ENCODE measurements at places on chromosomes 3 and 15.
A peak's percentile ranks its signal among the peaks of the same experiment; 100 is the strongest.

- DNase-seq, result no peak
These were observed 7.9 kb upstream of the CPNE9 start for GRCh38 chr3:9695746-9696145.

- DNase-seq, result no peak
These were observed 228.2 kb upstream of the BHLHE40 start for GRCh38 chr3:4751029-4751501.

- DNase-seq, result no peak
These were observed 27.4 kb downstream of the MIX23 start for GRCh38 chr3:122355612-122356011.

DNA sequence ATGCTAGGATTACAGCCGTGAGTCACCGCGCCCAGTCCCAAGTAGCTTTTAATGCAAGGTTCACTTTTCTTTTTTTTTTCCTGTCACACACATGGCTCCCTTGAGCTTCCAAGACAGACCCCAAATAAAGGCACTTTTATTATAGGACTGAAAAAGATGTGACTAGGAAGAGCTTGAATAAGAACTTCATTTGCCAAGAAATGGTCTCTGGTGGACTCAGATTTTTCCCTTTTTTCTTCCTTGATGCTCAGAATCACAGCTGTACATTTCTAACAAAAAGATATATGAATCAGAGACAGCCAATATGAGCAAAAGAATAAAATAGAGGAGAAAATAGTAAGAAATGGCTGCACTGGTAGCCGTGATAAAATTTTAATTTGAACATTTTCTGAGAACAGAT lies 337.2 kb downstream of the MAGI1 start:
- DNase-seq, result no peak

GRCh38 chr3:33144433-33144832 lies 30.6 kb downstream of the CRTAP start:
- DNase-seq, result peak; percentile 25

DNA sequence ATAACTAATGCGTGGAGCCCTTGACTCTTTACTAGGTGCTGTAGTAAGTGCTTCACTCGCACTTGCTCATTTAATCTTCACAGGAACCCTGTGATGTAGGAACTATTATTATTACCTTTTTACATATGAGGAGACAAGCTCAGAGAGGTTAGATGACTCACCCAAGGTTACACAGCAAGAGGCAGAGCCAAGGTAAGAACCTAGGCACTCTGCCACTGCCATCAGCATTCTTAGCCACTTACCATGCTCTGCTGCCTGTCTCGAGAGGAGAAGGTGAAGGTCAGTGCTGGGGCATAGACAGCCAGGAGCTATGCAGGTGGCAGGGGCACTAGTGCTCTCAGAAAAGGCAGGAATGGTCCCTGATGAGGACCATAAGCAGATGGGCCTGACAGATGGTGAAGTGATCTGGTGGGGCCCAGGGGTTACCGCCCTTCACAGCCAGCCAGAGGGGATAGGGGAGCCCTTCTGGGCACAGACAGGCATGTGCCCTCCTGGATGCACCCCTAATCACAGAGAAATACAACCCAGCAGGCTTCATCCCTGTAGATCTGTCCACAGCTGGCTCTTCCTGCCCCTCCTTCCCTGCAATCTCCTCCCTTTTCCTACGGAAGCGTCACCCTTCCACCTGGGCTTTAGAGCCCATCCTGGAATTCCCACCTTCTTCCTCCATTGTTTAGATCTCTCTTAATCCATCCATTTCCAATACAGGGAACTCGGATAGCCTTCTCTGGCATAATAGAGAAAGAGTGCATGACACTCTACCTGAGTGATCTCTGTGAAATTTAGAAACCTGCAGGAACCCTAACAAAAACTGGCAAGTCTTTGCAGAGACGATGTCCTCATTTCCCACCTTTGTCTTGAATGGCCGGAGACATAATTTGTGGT lies 26.9 kb downstream of the ABTB1 start:
- DNase-seq, result no peak
